Cerebellum (tissue), 4 donors: ENCODE measurements at places on chromosomes 4 and X.

- DNase-seq: no peak
These were observed 12.5 kb upstream of the G3BP2 start for GRCh38 chr4:75685546-75686189.

DNA sequence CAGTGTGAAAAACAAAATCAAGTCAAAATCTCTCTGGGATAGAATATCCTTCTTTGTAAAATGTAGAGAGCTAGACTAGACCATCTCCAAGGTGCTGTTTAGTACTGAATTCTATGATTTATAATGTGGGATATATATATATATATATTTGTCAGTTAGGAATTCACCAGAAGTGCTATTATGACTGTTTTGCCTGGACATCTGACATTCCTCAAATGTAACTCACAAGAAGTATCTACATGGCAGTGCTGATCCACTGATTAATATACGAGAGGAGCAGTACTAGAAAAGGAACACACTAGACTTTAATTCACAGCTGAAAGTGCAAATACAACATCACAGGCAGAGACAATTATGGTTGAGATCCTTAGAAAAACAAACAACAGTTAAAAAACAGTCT is 208.9 kb downstream of the GBA3 start:
- DNase-seq: no peak

- no peak for DNase-seq
These were observed 2.9 kb upstream of the GRPR start for GRCh38 chrX:16120431-16120830.

GRCh38 chr4:173446416-173446815 is 47.5 kb upstream of the SCRG1 start:
- no peak for DNase-seq

- no peak for DNase-seq
These were observed 20.5 kb upstream of the CBR4 start for GRCh38 chr4:169030562-169030982.

GRCh38 chr4:79298027-79298426 is 27.8 kb downstream of the NAA11 start:
- DNase-seq: no peak

GRCh38 chr4:6811165-6811564 is 28.6 kb downstream of the KIAA0232 start:
- DNase-seq: no peak

DNA sequence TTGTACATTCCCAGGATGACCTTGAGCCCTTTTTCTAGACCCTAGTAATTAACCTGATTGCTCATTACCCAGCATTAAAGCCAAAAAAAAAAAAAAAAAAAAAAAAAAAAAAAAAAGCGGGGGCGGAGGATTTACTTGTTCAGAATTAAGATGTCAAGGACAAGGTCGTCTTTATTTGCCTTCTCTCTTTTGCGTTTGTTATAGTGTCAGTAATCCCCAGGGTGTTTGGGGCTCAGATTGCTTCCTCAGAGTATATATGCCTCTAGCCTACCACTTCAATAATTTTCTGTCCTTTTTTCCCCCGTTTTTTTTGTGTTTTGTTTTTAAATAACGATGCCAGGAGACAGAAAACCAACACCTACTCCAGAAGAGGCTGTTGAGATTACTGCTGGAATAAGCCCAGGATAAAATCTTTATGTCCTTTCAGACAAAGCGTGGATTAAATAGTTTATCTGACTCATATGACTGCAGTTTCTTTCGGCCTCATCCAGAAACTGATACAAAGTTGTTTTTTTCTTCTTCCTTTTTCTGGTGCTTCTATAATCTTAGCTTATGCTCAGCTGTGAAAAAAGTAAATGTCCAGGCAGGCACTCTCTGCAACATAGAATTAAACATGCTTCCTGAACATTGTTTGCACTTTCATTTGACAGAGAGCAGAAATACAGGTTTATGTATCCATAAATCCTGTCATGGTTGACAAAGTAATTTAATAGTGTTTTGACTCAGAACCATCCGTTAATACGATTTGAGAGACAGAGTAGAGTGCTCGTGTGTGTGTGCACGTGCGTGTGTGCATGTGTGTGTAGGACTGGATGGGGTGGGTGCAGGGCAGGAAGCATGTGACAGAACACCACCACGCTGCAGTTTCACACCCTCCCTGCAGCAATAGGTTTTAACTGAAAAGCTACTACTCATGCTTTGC is 138.6 kb downstream of the AFF1 start:
- DNase-seq: no peak

- DNase-seq: no peak
These were observed 95.2 kb downstream of the GK start for GRCh38 chrX:30748342-30748960.

DNA sequence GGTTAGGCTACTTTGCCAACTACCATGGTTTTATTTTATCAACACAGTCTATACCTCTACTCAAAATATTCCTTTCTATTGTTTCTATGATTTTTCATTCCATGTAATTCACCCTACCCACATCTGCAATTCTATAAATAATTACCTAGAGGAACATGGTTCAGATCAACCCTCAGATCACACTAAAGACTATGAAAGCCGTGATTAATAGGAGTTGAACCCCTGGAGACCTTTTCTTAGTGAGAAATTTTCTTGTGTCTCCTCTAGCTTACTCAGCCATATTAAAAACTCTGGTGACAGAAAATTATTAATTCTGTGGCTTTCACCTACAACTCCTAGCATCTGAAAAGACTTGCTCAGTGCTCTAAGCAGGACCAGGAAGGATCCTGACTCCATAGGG is 38.5 kb upstream of the CXXC4 start:
- DNase-seq: no peak

- no peak for DNase-seq
These were observed 40.7 kb downstream of the ANXA3 start for GRCh38 chr4:78592088-78592783.

GRCh38 chr4:78585633-78586032 is 34.1 kb downstream of the ANXA3 start:
- no peak for DNase-seq

GRCh38 chrX:72687396-72687795 is 26.7 kb downstream of the PHKA1 start:
- DNase-seq: no peak

- DNase-seq: no peak
These were observed 64.2 kb upstream of the ZNF518B start for GRCh38 chr4:10521424-10521823.

GRCh38 chr4:54152846-54153600 is 53.1 kb downstream of the GSX2 start:
- no peak for DNase-seq

GRCh38 chrX:9905288-9905687 is 61.9 kb upstream of the CLDN34 start:
- no peak for DNase-seq

- no peak for DNase-seq
These were observed 173.1 kb upstream of the KLF3 start for GRCh38 chr4:38490753-38491446.

- DNase-seq: no peak
These were observed 73.9 kb downstream of the FAT4 start for GRCh38 chr4:125388613-125389012.

- DNase-seq: no peak
These were observed 136.6 kb downstream of the FBXW7 start for GRCh38 chr4:152399246-152399645.

GRCh38 chrX:130304587-130305368 is 34.9 kb upstream of the SLC25A14 start:
- no peak for DNase-seq

DNA sequence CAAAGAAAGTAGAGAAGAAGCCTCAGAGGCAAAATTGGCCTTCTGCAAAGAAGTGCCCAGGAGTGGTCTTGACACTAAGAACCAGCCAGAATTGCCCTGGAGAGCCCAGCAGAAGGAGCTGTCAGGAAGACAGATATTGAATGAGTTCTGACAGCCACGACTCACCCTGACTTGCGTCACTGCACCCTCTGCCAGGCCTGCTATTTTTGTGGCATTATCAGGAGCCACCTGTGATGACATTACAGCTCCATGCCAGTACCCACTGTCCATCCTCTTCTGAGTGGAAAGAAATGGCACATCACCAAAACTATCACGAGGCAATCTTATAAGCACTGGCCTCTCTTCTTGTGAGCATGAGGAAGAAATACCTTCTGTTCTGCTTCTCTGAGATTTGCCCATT is 67.7 kb downstream of the SMIM20 start:
- no peak for DNase-seq

DNA sequence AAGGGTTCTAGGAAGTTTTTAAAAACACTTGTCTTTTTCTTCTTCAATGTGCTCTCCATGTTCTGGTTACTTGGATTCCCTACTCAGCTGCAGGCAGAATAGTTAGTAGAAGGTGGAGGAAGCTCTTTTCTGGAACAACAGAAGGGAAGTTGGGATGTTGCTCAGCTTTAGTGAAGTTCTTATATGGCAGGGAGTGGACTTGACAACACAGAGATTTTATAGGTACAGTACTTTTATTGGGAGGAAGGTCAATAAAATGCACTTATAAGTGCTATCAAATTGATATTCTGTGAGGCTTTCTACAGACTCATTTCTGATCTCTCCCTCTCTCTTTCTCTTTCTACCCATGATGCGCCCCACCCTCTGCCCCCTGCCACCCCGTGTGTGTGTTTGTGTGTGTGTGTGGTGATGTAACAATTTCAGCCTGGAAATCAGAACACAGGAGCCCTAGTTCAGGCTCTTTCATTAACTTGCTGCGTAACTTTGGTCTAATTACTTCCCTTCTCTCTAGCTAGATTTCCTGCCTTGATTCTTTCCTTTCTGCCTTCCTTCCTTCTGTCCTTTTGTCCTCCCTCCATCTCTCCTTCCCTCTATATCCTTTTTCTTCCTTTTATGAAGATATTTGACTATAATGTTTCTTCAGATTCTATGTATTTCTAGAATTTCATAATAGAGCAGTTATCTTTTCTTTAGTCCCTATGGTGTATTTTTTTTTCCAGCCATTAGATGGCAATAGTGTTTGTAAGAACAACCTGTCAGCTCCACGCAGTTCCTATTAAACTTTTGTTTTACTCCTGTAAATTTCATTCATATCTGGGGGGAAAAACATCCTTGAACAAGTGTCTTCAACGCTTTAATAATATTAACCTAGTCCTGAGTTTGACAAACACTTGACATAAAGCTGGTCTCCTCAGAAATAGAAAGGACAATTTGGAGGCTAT is 37.1 kb downstream of the HEPH start:
- no peak for DNase-seq

GRCh38 chrX:84078991-84079390 is 109.0 kb downstream of the RPS6KA6 start:
- DNase-seq: no peak

DNA sequence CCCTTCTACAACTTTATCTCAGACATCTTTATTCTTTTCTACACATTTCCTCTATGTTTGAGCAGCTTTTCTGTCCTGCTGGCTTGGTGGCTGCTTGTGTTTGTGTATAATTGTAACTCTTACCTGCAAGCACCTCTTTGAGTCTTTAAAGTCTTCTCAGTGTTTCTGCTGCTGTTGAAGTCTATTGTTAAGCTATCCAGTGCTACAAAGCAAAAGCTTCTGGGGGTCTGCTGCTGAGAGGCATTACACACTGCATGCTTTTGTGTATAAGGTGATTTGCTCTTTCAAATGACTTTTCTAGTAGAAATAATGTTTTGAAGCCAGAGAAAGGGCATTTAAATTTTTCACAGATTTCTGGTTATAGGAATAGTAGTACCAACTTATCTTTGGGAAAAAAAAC is 241.8 kb downstream of the DTHD1 start:
- no peak for DNase-seq

DNA sequence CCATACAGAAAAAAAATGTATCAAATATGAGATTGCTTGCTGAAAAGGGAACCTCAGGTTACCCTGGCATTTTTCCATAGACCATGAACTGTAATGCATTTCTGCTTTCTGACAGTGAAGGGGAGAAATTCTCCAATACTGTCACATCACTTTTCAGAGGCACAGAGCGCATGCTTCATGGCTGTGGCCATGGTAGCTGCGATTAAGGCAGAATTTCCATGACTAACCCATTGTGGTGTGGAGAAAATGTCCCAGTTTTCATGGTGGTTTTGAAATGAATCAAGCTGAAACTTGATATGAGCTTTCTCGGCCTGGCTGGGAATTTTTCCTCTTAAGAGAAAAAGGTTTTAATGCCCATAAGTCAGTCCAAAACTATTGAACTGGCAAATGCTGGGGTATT is 39.5 kb upstream of the MAP3K15 start:
- no peak for DNase-seq

DNA sequence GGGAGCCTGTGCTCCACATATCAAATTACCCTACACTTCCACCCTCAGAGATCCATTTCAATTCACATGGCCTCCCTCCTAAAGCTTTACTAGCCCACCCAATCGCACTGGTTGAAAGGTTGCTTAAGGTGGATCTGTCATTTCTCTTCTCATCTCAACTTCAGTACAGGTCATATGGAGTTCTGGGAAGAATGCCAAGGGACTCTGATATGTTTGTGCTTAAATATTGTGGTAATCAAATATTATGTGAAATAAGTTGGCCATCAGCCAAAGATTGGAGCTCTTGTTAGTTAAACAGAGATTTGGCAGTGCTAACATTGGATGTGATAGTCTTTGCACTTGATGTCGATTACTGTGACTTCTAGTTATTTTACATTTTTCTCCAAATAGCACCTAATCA is 20.5 kb downstream of the SEPTIN6 start:
- DNase-seq: no peak

DNA sequence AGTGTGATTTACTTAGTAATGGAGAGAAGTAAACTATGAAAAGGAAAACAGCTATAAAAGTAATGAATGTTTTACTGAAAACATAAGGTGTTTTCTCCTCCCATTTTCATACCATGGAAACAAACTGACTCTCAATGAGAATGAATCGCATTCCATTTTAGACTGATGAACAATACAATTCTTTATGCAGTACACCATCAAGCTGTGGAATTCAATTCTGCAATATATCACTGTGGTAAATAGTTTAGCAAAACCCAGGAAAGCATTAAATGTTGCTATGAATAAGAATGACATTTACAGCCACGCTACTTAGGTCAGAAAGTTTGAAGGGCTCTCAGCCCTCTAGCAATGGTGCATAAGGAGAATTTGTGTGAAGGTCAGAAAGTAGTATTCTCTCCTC is 7.4 kb downstream of the DCAF8L2 start:
- no peak for DNase-seq

GRCh38 chrX:134803551-134804183 is 145.4 kb upstream of the PLAC1 start:
- DNase-seq: no peak

GRCh38 chr4:16039139-16039538 is 44.7 kb downstream of the PROM1 start:
- no peak for DNase-seq

DNA sequence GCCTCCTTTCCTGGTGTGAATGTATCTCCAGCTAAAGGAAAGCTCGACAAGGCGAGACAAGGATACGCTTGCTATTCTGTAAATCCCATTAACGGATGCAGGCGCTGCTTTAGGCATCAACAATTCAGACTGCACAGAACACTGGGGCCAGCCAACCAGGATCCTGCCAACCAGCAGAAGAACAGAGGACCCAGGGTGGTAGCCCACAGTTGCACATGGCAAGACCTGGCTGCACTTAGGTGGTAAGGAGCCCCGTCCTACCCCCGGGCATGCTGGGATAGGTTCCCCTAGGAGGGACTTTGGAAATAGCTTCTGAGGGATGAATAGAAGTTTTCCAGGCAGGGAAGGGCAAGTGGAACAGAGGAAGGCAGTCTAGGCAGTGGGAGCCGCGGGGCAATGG is 20.7 kb downstream of the PSAPL1 start:
- no peak for DNase-seq

GRCh38 chrX:95662200-95662599 is 1022.4 kb upstream of the DIAPH2 start:
- no peak for DNase-seq
